Endodermal cell (in vitro differentiated cells): ENCODE measurements at places on chromosomes 4 and X.

GRCh38 chr4:107391009-107391629, 328.9 kb downstream of the PAPSS1 start:
- no peak for DNase-seq

GRCh38 chr4:150577796-150578195, 4.2 kb upstream of the MAB21L2 start:
- DNase-seq: no peak

DNA sequence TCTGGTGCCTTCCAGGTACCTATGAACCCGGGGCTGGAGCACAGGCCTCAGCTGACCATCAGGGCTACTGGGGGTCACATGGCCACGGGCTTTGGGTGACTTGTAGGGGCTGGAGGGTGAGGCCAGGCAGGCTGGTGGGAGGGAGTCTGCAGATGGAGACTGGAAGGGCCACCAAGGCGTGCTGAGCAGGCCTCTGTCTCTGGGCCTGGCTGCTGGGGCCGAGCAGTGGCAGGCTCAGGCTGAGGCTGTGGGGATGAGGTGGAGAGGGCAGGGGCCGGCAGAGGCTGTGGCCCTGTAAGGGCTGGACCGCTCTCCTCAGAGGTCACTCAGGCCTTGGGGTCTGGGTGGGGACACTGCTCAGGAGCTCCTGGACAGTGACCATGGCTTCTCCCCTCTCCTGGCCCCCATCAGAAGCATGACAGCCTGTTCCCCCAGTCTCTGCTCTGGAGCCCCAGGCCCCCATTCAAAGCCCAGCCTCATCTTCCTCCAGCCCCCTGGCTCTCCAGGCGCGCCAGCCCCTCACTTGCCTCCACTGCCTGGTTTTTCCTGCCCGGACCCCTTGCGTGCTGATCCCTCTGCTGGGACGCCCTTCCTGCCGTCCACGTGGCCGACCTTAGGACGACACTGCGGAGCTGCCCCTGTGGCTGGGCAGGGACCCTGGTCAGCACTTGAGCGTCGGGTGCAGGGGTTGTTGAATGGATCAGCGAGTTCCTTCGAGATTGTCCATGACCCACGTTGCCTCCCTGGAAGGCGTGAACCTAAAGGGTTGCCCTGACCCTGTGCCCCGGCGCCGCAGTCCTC, 11.1 kb upstream of the NAT8L start:
- peak; percentile 26 for DNase-seq

DNA sequence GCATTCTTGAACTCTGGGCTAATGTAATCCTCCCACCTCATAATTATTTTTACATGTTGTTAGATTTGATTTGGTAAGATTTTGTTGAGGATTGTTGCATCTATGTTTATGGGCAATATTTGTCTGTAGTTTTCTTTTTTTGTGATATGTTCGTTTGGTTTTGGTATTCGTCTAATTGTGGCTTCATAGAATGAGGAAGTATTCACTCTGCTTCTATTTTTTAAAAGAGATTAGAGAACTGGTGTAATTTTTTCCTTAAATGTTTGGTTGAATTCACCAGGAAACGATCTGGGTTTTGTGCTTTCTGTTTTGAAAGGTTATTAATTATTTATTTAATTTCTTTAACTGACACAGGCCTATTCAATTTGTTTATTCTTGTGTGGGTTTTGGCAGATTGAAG, 161.2 kb upstream of the NUDT6 start:
- DNase-seq: no peak
